ENCODE measurements at places on chromosomes 1 and 21.
A peak's percentile ranks its signal among the peaks of the same experiment; 100 is the strongest.

- DNase-seq = no peak
These were observed 88.5 kb downstream of the PTPRU start for GRCh38 chr1:29324771-29325351.

DNA sequence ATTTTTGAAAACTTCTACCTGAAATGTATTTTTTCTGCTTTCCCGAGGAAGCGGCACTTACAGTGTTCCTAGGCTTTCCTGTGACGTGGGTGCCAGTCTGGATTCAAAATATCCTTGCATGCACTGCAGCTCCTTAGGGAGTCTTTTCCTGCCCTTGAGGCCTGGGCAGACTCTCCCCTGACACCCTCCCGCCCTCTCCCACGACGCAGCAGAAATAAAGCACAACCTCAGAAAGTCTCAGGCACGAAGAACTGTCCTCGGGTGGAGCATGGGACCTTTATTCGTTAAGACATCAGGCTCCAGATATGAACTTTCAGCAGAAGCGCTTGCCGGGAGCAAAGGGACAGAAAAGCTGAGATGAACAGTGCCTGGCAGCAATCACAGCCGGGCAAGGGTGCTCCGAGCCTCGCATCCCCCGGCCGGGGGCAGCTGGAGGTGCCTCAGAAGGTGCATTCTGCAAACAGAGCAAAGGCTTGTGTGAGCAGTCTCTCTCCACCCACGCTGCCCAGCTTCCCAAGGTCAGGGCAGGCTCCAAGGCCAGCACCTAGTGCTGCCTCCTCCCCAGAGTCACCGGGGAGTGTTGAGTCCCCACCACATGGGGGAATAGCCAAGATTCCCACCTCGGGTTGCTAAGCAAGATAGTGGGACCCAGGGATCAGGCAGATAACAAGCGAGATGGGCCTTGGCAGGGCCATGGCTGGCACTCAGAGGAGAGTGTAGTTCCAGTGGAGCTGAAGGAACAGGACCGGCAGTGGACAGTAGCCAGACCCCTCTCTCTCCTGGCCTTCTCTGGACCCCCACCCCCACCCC lies 3.2 kb downstream of the TFF3 start:
- DNase-seq = no peak

- no peak for DNase-seq
These were observed 566.5 kb upstream of the ADGRL2 start for GRCh38 chr1:81234237-81234636.

- peak; percentile 55 for DNase-seq
These were observed 1.0 kb downstream of the TMEM200B start for GRCh38 chr1:29122682-29123052.

DNA sequence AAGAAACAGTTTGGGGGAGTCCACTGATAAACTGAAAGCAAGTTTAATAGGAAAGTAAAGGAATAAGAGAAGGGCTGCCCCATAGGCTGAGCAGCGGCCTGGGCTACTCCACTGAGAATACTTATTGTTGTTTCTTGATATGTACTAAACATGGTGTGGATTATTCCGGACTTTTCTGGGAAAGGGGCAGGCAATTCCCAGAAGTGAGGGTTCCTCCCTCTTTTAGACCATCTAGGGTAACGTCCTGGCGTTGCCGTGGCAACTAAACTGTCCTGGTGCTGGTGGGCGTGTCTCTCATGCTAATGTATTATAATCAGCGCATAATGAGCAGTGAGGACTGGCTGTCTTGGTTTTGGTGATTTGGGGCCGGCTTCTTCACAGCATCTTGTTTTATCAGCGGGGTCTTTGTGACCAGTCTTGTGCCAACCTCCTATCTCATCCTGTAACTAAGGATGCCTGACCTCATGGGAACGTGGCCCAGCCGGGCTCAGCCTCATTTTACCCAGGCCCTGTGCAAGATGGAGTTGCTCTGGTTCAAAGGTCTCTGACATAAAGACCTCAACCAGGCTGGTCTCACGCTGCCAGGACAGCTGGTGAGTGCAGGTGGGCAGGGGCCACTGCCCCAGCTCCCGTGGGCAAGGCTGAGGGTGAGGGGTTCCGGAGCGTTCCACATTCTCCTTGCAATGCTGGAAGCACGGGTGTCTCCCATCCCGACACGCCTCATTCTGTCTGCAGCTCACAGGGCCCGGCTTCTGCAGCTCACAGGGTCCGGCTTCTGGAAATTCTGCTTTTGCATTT lies 19.6 kb upstream of the C1orf159 start:
- no peak for DNase-seq

DNA sequence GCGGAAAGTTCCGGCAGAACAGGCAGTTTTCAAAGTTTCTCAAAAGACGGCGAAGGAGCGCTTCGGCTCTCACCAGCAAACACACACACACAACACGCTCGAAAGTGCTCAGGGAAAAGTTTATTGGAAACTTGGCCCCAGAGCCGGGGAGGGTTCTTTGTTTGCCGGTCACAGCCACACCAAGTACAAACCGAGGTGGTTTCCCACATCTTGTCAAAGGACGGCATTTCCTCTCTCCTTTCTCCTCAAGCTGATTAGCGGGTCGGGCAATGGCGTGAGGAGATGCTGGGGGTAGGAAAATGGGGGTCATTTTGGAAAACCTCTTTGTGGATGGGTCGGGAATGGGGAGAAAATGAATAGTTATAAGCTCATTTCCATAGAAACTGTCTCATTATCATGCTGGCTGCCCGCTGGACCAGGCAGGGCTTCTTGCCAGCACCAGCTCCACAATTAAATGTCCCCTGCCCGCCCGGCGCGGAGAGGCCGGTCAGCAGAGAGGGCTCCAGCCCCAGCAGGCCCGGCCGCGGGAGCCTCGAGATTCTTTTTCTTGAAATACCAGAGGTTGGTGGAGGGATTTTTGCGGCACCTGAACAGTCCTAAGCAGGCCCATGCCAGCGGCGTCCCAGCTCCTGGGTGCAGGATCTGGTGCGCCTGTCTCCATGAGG lies 92.3 kb downstream of the PRDM16 start:
- DNase-seq = no peak

- no peak for DNase-seq
These were observed 63.9 kb downstream of the OBSCN start for GRCh38 chr1:228271701-228272251.

- no peak for DNase-seq
These were observed 155.4 kb downstream of the CLEC20A start for GRCh38 chr1:178341261-178341956.

DNA sequence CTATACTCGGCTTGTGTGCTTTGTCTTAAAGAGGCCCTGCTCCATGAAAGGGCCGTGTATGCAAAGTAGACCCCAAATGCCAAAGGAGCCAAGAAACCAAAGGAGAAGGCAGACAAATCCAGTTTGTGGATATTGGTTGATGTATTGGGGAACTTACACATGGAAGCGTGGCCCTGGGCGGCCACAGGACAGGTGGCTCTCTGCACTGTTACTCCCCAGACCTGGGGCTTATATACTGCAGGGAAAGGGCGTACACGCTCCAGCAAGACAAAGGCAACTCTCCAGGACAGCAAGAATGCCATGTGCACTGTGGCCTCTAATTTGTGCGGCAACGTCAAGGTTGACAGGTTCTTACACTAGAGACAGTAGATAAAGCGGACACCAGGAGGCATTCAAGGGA lies 24.8 kb downstream of the RSPH1 start:
- no peak for DNase-seq

- no peak for DNase-seq
These were observed 1.2 kb downstream of the CHD5 start for GRCh38 chr1:6178751-6179563.

DNA sequence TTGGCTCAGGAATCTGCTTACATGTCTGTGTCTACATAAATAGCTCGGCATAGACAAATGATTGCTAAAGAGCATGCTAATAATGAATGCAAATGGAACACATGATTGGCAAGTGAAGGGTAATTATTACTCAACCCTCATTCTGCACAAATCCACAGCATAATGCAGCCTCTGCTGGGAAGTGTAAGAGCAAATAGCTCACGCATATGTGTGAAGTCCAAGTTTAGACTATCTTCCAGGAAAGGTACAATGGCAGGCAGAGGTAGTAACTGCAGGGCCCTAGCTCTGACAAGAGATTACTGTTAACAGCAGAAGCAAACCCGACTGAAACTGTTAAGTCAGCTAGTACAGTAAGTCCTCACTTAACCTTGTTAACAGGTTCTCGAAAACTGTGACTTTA lies 7.0 kb upstream of the IL6R start:
- no peak for DNase-seq

DNA sequence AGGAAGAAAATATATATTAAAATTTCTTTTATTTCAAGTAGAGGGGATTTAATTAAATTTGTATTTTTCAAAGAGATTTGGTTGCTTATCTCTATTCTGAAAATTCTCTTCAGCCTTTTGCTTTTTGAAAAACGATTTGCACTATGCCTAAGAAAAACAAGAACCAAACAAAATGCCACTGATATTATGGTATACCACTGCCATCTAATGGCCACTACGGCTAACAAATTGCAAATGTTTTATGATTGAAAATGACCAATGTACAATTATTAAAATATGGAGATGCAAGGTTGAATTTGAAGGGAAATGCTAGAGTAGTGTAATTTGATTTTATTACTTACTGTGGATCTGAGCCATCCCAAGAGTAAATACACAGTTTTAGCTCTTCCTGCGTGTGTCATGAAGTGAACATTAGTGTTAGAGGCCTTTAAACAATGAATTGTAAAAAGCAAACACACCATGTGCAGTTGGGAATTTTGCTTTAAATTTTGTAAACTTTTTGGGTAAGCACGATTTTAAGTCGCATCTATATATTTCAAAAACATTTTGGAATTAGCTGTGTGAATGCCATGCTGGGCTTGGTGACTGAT lies 137.4 kb upstream of the USP25 start:
- DNase-seq = peak; percentile 49

DNA sequence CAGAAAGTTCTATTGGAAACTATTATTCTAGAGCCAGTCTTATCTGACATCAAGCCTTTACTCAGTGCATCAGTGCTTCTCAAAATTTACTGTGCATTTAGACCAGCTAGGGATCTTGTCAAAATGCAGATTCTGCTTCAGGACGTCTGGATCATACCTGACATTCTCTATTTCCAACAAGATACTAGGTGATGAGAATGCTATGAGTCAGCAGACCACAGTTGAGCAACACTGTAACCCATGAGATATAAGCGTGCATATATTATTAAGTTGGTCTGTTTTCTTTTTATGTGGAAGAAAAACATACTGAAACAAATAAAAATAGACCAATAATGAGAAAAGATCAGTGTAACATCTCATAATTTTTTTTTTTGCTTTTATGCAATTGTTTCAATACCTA lies 40.4 kb upstream of the KCNH1 start:
- DNase-seq = no peak

DNA sequence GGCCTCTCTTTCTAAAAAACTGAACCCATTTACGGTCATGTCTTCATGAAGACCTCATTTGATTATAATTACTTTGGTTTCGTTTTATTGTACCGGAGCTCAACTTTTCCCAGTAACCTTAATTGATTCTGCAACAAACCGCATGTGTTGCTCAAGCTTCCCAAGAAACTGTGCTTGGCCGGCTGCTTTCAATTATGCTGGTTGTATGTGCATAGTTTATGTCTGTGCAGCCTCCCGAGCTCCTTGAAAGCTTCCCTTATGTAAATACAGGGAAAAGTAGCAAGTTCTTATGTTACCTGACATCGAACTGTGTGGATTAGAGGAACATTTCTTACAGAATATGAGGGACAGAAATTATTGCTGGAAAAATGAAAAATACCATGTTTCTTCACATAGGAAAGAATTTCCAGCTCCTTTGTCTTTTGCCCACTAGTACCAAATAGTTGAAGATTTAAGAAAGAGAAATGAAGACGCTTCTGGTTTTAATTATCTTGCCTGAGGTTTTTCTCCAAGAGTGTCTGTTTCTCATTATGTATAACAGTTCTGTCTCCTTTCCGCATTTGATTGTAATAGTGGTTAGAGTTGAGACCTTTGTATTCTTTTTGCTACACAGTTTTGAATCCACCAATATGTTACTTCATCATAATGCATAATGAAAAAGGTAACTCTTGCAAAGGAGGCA lies 2.1 kb downstream of the VCAM1 start:
- DNase-seq = peak; percentile 14

DNA sequence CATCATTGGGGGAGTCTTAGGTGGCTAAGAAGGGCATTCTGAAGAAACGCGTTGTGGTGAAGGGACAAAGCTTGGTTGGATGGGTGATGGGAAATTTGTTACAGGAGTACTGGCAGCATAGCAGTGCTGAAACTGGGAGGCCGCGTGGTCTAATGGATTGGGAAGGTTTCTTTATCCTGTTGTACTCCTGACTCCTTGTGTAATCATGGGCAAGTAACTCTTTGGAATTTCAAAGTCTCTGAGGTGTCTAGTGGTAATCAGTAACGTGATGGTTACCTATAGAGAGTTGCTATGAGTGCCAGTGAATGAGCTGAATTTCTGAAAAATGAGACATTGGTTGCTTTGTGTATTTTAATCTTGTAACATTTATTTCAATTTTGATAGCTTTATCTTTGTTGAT lies 18.5 kb downstream of the DONSON start:
- no peak for DNase-seq

- DNase-seq = peak; percentile 85
These were observed at the start of gene RRP15 for GRCh38 chr1:218284917-218285635. Gene RRP15 (plus strand): TSS chr1:218285293. CDS start chr1:218285317, 24 bp downstream.

GRCh38 chr1:226185141-226186036 lies 1.2 kb downstream of the ACBD3 start:
- no peak for DNase-seq

GRCh38 chr21:42460391-42461184 lies 35.4 kb downstream of the RSPH1 start:
- no peak for DNase-seq

GRCh38 chr1:38004284-38005108 lies 818 bp downstream of the FHL3 start:
- DNase-seq = no peak

DNA sequence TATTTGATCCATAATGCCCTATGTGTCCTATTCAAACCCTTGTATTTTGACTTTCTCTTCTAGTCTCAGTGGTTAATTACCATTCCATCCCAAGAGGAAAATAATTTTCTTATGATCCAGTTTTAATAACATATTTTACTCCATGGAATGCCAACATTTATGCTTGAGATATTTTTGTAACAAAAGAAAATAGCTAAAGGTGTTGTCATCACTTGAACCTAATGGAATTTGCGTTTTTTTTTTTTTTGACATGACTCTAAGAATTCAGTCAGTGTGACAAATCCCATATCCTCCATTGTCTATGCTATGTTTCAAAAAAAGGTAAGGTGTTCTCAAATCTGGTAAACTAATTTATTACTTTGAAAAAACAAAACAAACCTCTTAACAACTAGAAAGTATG lies 324.1 kb upstream of the ADAMTS5 start:
- DNase-seq = no peak

DNA sequence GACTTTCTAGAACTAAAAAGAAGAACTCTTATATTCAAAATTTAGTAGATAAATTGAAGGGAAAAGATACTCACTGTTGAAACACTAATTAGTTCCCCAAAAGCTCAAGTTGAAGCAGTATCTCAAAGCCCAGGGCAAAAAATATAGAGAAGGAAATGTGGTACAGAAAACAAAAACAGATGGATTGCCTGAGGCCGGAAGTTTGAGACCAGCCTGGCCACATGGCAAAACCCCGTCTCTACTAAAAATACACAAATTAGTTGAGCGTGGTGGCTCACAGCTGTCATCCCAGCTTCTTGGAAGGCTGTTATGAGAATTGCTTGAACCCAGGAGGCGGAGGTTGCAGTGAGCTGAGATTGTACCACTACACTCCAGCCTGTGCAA lies 36.0 kb downstream of the FAM177B start:
- no peak for DNase-seq

- DNase-seq = no peak
These were observed 130.9 kb downstream of the GLIS1 start for GRCh38 chr1:53608071-53608470.

GRCh38 chr1:161200992-161201835 lies 953 bp upstream of the NDUFS2 start:
- DNase-seq = peak; percentile 80

GRCh38 chr1:192232817-192233417 lies 74.7 kb downstream of the RGS18 start:
- no peak for DNase-seq
